CD4-positive, alpha-beta T cell treated with Interleukin-4 for 1 hour (primary cell): ENCODE measurements at places on chromosomes 2 and 18.

DNA sequence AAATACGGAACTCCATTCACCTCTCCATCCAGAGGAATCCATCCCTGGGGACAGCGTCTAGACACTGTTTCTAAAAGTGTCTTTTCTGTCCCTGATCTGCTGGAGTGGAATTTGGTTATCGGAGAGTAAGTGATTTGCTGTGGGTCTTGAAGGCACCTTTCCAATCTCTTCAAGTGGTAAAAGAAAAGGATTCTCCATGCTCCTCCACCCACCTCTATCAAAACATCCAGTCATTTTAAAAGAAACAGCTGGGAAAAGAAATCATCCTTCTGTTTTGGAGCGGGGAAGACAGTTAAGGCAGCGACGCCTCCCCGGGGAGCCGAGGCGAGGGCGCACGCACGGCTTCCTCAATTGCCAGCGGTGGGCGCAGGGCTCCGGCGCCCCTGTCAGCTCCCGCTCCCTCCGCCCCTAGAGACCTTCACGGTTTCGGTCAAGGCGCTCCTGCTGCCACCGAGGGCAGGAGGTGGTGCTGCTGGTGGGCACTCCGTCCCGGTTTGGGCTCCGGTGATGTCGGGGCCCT lies 547 bp downstream of the SLC35F5 start:
- DNase-seq: no peak

DNA sequence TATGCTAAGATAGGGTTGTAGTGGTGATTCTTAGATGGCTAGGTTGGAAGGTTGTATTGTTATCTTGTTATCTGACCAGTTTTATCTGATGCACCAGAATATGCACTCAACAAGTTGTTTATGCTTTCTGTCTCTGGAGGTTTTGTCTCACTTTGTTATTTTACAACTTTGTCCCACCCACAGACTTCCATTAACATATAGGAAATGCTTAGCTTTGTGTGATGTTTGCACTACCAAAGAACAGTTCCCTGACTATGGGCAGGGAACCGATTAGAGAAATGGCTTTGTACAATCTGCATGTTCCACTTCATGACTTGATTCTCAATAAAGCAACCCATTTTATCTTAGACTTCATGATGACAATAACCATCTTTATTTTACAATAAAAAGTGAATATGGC lies 160.6 kb upstream of the CDH20 start:
- no peak for DNase-seq

- DNase-seq: no peak
These were observed 80.3 kb downstream of the GYPC start for GRCh38 chr2:126736133-126736874.

GRCh38 chr2:181457121-181457740 lies at the start of gene ITGA4:
Gene ITGA4, plus strand, starts transcription at chr2:181457386. Its CDS starts 269 bp downstream, at chr2:181457655.
- peak; percentile 90 for DNase-seq

DNA sequence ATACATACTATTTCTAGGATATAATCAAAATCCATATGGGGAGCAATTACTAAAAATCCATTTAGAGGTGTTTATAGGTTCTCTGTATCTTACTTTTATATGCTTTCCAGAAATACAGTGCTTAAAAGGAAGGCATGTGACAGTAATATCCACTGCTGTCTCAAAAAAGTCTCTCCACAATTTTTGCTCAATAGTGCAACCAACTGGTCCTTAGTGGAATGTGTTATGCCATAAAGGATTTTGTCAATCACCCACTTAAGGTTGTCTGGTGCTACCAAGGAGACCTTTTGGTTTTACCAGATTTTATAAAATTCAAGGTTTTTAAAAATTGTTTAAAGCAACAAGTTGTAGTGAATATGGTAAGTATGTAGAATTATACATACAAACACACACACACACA lies 328.5 kb upstream of the DSEL start:
- no peak for DNase-seq

GRCh38 chr2:224983712-224984554 lies 58.3 kb downstream of the DOCK10 start:
- DNase-seq: no peak

- no peak for DNase-seq
These were observed 224.9 kb upstream of the EPAS1 start for GRCh38 chr2:46072101-46072820.

- no peak for DNase-seq
These were observed 89.4 kb downstream of the SCN3A start for GRCh38 chr2:165114346-165114939.

GRCh38 chr2:108074150-108074549 lies 87.8 kb downstream of the SLC5A7 start:
- DNase-seq: no peak

DNA sequence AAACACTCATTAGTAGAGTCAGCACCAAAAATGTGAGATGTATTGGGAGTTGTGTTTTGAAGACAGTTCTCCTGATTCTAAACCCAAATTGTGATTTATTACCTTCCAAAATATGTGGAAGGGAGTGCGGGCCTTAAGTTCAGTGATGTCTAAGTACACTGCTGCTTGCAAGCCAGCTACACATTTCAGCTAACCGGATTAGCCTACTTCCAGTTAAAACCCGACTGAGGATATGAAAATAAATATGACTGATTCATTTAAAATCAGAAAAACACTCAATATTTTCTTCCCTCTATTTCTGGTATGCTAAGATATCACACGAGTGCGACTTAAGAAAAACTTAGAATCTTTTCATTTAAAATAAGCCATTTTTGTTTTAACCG lies 907 bp downstream of the FHL2 start:
- no peak for DNase-seq

GRCh38 chr18:44885507-44885906 lies 204.8 kb downstream of the SETBP1 start:
- DNase-seq: no peak

GRCh38 chr2:59076079-59076619 lies 835.0 kb upstream of the FANCL start:
- no peak for DNase-seq

- DNase-seq: no peak
These were observed 91.6 kb upstream of the TTC39C start for GRCh38 chr18:23922939-23923338.

DNA sequence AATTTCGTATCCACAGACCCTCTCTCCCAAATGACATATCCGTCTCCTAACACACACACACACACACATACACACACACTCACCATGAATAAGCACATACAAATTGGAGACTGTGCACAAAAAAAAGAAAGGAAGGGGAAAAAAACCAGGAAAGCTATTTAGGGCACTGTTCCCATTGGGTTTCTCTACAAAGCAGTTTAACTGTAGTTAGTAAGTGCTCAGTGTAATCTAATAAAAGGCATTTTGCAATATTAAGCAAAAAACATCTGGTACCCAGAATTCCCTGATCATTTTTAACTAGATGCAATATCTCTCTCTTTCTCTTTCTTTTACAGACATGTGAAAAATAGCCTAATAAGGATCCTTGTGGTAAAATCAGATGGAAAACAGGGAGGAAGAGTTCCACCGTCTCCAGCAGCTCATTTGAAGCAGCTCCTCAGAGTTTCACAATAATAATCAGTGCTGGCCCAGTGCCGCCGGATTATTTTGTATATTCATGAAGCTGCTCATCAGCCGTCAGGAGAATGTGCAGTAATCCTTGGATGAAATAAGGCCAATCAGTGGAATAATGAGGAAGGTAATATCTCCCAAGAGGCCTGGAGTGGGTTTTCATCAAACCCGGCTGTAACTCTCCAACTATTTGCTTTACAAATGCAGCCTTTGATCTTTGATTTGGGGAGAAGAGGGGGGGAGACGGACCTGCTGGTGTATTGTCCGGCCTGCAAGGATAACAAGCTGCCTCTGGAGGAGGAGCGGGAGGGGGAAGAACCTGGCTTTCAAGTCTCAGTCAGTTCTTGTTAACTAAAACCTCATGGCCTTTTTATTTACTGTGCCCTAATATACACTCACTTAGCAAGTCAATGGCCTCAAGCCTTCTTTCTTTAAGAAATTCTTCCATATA lies 227.6 kb upstream of the SMIM21 start:
- no peak for DNase-seq

GRCh38 chr2:46160326-46160725 lies 136.9 kb upstream of the EPAS1 start:
- no peak for DNase-seq

DNA sequence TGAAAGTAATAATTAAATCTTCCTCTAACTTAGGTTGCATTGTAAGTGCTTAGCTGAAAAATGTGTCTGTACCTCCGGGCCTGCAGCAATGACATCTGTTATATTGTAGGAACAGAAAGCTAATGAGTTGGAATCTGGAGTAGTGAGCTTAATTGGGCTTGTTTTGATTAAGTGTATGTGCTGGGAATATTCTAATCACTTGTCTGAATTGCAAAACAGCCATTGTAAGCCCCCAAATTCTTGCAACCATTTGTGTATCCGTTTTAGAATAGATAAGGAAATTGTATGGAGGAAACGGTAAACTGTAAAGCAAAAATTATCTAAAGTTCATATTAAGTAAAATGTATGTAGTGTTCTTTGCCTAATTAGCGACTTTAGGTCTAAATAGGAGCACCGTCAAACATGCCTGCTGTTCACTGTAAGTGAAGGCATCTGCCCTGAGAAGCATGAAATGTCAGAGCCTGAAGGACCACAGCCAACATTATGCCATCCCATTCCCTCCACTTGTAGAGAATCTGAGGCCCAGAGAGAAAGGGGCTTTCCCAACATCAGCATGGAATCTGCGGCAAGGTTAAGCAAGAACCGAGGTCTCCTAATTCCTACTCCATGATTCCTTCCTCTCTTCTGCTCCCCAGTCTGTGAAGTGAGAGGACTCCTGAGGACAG lies 466.4 kb downstream of the TDRD15 start:
- DNase-seq: no peak

DNA sequence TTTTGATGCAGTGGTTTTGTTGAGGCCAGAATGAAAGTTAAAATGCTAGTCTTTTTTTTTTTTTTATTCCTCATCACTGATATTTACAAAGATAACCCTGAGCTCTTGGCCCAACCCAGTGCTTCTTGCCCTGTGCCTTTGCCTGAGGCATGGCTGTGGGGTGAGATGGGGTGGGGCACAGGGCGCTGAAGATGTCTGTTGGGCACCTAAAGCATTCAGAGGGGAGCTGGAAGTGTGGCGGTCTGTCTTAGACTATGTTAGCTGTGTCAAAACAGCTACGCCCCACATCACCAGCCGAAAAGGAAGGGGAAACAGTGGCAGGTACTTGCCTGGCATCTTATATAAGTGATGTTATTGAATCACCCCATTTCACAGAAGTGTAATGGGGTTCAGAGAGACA lies 20.7 kb downstream of the TOGARAM2 start:
- DNase-seq: peak; percentile 45

DNA sequence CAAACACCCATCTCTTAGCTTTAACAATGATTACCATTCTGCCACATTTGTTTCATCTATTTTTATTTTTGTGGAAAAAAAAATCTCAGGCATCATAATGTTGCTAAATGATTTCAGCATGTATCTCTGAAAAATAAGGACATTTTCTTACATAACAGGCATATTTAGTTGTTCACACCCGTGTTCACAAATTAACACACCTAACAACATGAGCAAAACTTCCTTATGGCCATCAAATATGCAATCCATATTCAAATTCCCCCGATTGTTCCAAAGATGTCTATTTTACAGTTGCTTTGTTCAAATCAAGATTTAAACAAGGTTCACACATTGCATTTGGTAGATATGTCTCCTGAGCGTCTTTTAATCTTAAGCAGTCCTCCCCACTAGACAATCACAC lies 29.2 kb downstream of the TMEM177 start:
- DNase-seq: no peak

- no peak for DNase-seq
These were observed 46.1 kb downstream of the BCL11A start for GRCh38 chr2:60507211-60507965.

DNA sequence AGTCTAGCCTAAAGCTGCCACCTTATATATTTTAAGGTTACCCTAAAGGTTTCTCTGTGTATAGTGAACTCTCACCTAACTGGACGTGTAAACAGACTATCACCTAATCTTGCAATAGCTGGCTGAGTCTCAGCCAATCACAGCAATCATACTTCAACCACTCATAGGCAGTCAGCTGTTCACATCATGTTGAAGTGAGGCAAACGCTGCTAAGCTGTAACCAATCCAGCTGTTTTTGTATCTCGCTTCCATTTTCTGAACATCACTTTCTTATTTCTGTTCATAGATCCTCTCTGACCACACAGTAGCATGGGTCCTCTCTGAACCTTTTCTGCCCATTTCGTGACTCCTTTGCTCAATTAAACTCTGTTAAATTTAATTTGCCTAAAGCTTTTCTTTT lies 468.2 kb upstream of the POU3F3 start:
- no peak for DNase-seq

DNA sequence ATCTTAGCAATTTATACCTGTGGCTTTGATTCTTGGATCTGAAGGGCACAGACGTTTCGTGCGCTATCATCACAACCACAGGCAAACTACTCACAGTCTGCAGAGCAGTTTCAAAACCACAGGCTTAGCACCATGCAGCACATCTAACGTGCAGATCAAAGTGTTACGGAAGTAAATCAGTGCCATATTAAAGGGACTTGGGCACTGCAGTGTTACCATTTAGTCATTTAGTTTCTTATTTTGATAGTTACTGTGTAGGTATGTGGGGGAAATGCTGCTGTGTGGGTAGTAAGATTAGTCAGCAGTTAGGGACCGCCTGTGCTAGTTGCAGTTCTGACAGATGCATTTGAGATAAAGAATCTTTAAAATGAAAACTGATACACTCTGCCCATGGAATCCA lies 384.0 kb downstream of the NBAS start:
- DNase-seq: peak; percentile 42

DNA sequence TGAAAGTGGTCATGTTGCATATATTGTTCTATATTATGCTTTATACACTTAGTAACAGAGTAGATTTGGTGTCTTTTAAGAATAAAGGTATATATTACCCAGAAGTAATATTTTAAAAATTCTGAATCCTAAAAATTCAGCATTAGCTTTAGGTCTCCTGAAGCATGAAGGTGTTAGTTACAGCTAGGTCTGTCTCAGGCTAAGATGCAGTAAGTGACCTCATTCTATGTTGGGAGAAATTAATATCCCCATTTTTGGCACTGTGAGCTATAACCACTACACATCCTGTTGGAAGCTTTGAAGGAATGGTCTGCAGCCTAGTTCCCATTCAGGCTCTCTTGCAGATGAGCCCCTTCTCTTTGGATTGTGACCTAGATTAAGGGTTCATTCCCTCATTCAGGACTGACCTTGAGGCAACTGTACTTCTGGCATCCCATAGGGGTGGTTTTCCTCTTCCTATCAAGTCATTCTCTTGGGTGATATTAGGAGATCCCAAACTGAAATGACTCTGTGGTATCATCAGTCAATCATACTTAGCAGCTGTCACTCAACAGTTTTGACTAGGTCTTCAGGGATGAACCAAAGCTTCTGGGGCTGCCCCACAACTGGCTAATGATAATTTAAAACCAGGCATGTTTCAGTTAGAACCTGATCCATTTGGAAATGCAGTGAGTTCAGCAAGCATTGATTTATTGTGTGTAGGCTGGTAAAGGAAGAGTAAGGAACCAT lies 117.7 kb downstream of the GPD2 start:
- DNase-seq: no peak

GRCh38 chr2:237939251-237939650 lies 27.6 kb upstream of the UBE2F start:
- no peak for DNase-seq

DNA sequence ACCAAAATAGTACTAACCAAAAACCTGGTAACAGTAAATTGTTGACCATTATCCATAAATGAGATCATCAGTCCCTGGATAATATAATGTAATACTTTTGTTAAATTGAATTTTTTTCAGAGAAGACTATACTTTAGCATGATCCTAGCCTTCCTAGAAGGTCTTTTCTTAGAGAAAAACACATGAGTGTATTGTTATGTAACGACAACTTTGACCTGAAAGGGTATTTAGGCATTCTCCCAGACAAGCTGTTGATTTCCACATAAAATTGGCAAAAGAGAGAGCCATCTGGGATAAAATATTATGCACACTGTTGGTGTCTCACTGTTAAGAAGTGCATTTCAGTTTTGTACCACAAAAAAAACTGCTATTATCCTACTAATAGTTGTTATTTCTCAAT lies 120.0 kb upstream of the MAPRE2 start:
- no peak for DNase-seq
